ENCODE measurements at places on chromosomes 2 and 18.
A peak's percentile ranks its signal among the peaks of the same experiment; 100 is the strongest.

- no peak for DNase-seq
Observed at GRCh38 chr2:145383961-145384360, 864.0 kb upstream of the ZEB2 start.

GRCh38 chr2:74361327-74361726, 18.1 kb upstream of the SLC4A5 start:
- DNase-seq = no peak

GRCh38 chr2:28338046-28338817, 54.4 kb upstream of the FOSL2 start:
- DNase-seq = peak; percentile 78

DNA sequence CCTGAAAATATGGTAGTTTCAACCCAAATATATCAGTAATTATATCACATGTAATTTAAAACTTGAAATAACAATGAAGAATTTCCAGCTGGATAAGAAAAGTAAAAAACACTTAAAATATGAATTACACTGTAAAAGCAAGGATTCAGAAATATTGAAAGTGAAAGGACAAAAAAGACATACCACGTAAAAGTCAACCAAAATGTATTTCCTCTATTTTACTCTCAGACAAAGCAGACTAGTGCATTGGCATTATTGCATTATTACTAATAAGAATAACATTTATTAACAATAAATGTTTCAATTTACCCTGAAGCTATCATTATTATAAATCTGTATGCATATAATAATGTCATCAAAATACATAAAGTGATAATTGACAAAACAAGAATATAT, 445.1 kb upstream of the TRIB2 start:
- DNase-seq = no peak

DNA sequence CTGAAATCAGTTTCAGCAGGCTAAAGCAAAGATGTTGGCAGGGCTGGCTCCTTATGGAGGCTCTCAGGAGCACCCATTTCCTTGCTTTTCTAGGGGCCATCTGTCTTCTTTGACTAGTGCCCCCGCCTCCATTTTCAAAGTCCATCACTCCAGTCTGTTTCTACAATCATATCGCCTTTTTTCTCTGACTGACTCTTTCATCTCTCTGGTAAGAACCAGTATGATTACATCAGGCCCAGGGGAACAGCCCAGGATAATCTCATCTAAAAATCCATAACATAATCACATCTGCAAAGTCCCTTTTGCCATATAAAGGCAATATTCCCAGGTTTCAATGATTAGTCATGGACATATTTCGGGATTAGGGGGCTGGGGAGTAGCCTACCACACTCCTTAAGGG, 57.0 kb downstream of the CUL3 start:
- DNase-seq = no peak

- no peak for DNase-seq
Observed at GRCh38 chr18:74290021-74290420, 1.7 kb downstream of the CYB5A start.

GRCh38 chr2:181183878-181184542, 203.6 kb downstream of the UBE2E3 start:
- no peak for DNase-seq

- no peak for DNase-seq
Observed at GRCh38 chr18:34660572-34660971, 49.5 kb upstream of the DTNA start.

DNA sequence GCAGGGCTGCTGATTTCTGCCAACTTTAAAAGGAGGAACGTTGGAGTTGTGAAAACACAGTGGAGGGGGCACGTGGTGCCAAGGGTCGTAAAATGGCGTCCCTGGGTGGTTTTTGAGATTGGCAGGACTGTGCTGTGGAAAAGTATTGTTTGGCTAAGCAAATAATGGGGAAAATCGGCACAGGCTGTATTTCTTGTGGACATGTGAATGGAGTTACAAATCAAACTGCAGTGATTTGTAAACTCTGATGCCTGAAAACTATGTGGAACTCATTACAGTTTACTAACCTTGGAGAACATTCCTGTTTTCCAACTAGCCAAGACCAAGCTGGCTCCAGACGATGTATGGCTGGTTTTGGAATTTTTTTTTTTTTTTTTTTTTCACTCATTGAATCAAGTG, 68.7 kb downstream of the KCTD1 start:
- no peak for DNase-seq

- no peak for DNase-seq
Observed at GRCh38 chr18:12013186-12013916, 32.0 kb downstream of the IMPA2 start.

- no peak for DNase-seq
Observed at GRCh38 chr18:25187521-25188192, 164.3 kb downstream of the ZNF521 start.

DNA sequence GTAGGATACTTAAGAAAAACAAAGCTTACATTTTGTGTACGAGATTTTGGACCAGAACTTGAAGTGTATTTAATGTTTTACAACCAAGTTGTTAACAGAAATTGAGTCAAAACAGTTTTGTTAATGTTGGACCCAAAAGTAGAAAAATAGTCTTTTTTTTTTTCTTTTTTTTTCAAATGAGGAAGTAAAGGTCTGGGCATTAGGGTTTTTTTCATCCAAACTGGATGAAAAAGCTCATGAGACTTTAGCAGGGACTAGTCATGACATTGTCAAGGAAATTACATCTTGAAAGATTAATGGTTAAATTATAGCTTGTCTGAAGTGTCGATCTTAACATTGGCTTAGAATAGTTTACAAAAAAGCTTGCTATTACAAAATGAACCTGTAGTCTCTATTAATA, 32.3 kb downstream of the CCNT2 start:
- DNase-seq = no peak

- DNase-seq = no peak
Observed at GRCh38 chr18:2968606-2969005, 44.3 kb downstream of the LPIN2 start.

DNA sequence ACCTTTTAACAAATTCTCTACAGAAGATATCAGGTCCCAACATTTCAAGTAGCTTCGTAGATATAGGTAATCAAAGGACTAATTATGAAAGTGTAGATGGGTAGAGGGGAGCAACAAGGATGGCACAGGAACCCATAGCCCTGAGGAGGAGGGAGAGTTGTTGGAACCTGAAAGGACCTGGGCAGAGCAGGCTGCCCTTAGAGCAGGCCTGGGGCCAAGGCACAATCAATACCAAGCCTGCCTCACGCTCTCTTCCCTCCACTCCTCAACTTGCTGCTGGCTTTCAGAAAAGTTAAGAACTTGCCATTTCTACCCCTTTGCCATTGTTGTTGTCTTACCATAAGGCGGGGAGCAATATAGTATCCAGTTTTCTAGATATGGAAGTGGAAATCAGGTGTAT, 10.1 kb upstream of the NAT8 start:
- no peak for DNase-seq

DNA sequence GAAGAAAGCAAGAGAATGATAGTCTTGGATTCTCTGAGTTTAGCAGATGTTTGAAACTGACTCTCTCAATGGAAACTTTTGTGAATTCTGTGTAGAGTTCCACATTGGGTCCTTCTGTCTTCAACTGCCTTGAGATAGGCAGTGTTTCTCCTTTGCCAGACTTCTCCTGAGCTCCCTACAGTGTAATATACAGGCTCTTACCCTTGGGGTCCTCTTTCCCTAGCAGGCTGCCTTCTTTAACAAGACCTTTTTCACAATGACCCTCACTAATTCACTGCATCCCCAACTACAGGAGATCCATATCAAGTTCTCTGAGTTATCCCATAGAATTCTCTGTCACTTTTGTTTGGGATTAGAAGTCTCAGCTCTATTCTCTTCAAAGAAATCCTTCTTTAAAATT, 513.0 kb downstream of the XIRP2 start:
- no peak for DNase-seq

DNA sequence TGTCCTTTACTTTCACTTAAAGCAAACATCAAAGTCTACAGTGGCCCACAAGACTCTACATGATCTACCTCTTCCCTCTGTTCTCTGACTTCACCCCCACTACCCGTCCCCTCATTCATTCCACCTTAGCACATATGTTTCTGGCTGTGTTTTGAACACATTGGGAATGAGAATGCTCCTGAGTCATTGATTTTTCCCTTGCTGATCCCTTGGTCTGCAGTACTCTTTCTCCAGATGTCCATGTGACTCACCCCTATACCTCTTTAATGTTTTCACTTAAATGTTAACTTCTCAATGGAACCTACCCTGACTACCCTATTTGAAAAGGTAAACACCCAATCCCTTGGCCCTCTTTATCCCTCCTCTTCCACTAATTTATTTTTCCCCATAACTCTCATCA, 30.7 kb upstream of the FRZB start:
- no peak for DNase-seq

DNA sequence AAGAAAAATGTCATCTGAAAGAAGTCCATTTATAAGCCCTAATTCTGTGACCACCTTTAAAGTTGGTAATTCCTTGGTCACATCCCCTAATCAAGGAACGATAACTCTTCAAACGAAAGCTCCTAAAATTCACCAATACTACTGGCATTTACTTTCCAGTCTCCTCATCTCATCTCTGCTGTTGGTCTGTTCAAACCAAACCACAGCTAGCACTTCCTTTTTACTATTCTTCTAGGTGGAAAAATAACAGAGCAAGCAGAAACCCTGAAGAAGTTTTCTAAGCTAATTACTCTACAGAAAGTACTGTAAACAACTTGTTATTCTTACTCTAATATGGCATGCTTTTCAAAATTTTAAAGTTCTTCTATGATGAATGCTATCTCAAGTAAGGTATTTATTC, 21.6 kb downstream of the TIA1 start:
- DNase-seq = no peak

DNA sequence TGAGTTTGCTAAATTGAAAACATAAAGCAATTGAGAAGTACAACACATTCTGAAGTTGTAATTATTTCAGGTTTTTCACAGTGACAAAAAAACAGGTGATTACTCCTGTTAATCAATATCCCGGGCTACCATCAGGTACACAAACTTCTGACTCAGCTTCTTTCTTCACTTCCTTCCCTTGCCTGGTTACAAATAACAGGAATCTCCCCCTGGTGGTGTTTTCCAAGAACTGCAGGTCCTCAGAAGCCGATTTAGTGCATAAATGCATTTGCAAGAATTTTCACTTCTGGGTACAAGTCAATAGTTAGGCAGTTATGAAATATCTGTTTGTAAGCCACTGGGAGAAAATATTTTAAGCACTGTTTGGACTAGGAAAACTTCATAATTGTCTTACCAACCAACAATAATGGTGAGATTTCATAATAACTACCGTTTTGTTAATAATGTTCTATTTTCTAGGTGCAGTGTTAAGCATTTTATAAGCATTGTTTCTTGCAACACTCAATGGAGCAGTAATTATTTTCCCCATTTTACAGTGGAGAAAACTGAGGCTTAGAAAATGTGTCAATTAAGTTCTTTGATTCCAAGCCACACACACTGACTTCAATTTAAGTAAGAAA, 12.4 kb upstream of the GMCL1 start:
- peak; percentile 68 for DNase-seq

GRCh38 chr2:65153515-65153914, 23.6 kb upstream of the RAB1A start:
- peak; percentile 36 for DNase-seq

- DNase-seq = no peak
Observed at GRCh38 chr2:137675584-137676327, 288.5 kb upstream of the HNMT start.

GRCh38 chr18:59219672-59220163, at the start of gene GRP:
GRP (plus strand) TSS chr18:59220158; CDS start chr18:59220266, 108 bp downstream.
- no peak for DNase-seq

GRCh38 chr2:109720380-109721106, 73.6 kb upstream of the RGPD5 start:
- no peak for DNase-seq

- DNase-seq = peak; percentile 82
Observed at GRCh38 chr2:65299246-65299645, 71.6 kb downstream of the ACTR2 start.

DNA sequence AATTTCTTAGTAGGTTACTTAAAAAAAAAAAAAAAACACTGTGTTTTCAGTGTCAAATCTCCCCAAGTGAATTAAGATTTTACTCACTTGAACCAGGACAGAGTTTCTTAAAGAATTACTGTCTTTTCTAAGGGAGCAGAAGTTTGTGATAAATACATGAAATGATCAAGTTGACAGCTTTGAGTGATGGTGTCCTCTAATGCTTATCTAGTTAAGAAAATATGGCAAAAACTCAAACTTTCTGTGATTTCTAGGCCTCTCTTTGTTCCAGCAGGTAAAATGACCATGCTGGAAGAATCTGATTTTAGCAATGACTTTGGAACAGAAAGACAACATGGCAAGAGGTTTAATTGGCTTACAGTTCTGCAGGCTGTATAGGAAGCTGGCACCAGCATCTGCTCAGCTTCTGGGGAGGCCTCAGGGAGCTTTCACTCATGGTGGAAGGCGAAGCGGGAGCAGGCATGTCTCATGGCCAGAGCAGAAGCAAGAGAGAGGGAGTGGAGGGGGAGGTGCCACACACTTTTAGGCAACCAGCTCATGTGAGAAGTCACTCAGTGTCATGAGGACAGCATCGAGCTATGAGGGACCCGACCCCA, 6.6 kb downstream of the MAPRE2 start:
- no peak for DNase-seq

DNA sequence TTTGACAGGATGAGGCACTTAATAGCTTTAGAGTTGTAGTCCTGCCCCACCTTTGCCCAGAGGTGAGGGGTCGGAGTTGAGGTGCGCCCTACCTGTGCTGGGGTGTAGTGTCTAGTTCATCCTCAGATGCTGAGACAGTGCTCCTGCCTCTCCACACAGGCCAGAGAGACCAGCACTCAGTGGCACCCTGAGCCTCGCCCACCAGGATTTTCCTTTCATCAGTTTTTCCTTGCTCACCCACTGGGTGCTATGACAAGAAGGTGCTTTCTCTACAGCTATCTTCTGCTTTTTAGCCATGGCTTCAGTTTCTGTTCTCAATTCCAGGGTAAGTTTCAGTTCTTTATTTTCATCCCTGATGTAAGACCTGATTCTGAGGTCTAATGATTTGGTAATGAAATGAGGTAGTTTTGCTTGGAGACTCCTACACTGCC, 16.8 kb upstream of the TMEM131 start:
- DNase-seq = no peak

DNA sequence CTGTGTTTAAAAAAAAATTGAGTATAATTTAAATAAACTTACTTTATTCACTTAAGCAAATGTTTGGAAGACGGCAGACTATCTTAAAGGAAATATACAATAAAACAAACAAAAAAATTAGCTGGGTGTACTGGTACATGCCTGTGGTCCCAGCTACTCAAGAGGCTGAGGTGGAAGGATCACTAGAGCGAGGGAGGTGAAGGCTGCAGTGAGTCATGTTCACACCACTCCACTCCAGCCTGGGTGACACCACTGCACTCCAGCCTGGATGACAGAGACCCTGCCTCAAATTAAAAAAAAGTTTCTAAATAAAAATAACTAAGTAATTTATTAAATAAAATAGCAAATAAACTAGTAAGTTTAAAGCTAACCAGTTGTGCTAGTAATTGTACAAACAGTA, 7.5 kb downstream of the PUM2 start:
- peak; percentile 49 for DNase-seq

- DNase-seq = no peak
Observed at GRCh38 chr2:196918927-196919326, 7.6 kb downstream of the PGAP1 start.

GRCh38 chr2:203016716-203017115, 2.0 kb downstream of the NBEAL1 start:
- no peak for DNase-seq

GRCh38 chr2:231296401-231296974, 98.1 kb downstream of the ARMC9 start:
- no peak for DNase-seq
